ENCODE measurements at places on chromosomes 16 and 17. TPM values are rescaled to one million over a fixed set of nuclear protein-coding genes. Genes with fewer than 3 reads are reported as not detected.

The SLC47A1 gene
- 2.2 TPM for total RNA-seq

The NSMCE1 gene
- total RNA-seq: 24.0 TPM

The TBC1D3E gene
- total RNA-seq: not detected

DNA sequence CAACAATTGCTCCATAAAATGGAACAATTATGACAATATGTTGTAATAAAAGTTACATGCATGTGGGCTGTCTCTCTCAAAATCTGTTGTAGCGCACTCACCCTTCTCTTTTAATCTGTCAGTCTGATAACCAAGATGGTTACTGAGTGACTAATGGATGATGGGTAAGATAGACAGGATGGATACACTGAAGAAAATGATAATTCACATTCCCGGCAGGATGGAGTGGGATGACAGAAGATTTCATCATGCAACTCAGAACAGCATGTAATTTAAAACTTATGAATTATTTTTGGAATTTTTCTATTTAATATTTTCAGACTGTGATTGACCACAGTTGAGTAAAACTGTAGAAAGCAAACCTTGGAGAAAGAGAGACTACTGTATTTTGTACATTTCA, 30.5 kb downstream of the CDH13 start:
- DNase-seq: no peak

GRCh38 chr16:22635357-22635761, 124.7 kb downstream of the NPIPB5 start:
- DNase-seq: no peak

GRCh38 chr17:77935121-77935571, 23.4 kb upstream of the TNRC6C start:
- no peak for DNase-seq

DNA sequence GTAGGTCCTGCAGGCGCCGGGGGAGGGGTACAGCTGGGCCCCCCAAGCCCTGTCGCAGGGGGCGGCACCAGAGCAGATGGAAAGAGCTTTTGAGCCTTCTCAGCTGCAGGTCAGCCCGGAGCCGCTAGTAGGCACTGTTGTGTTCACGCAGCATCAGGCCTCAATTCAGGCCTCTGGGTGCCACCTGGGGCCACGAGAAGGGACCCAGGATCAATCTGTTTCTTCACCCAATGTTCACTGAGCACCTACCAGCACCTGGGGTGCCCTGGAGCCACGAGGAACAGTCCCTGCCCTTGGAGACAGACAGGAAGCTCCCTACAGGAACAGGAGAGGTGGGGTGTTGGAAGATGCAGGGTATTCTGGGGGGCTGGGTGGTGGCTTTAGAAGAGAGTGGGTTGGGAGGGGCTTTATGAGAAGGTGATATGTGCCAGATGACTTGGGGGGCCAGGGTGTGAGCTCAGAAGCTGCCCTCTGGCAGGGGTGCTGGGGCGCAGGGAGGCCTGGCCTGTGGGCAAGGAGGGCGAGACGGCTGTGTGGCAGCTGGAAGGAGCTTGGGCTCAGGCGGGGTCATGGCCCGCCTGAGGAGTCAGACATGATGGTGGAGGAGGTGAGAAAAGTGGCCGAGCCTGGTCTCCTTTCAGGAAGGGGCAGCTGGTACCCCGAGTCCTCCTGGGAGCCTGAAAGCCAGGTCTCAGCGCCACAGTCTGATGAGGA, 121.9 kb upstream of the GSE1 start:
- DNase-seq: no peak

- DNase-seq: no peak
These were observed 10.0 kb downstream of the NUBP1 start for GRCh38 chr16:10753670-10754069.

GRCh38 chr17:21345236-21345635, 30.9 kb upstream of the KCNJ12 start:
- DNase-seq: no peak
